ENCODE measurements at places on chromosomes 16 and 17. TPM values are rescaled to one million over a fixed set of nuclear protein-coding genes. Genes with fewer than 3 reads are reported as not detected.

DNAI2 gene
- not detected for total RNA-seq

HSPB9 gene
- 0.14 TPM for total RNA-seq

FADS6 gene
- not detected for total RNA-seq

COPZ2 gene
- total RNA-seq: 33.1 TPM

ABAT gene
- total RNA-seq: 5.8 TPM

NPIPB9 gene
- total RNA-seq: 3.6 TPM

SCNN1B gene
- not detected for total RNA-seq

KRT12 gene
- not detected for total RNA-seq

SMIM36 gene
- total RNA-seq: not detected

KCTD5 gene
- total RNA-seq: 34.1 TPM

KRTAP2-1 gene
- total RNA-seq: not detected

CYBA gene
- total RNA-seq: 118 TPM

KRTAP4-9 gene
- not detected for total RNA-seq

CACNG3 gene
- not detected for total RNA-seq

EVI2A gene
- total RNA-seq: 0.09 TPM

KRT17 gene
- 2.8 TPM for total RNA-seq

FOXL1 gene
- 1.8 TPM for total RNA-seq

ATP2A3 gene
- 14.6 TPM for total RNA-seq

ARHGDIG gene
- total RNA-seq: 0.28 TPM

CACNG5 gene
- total RNA-seq: not detected

HOXB1 gene
- total RNA-seq: not detected

DOC2B gene
- not detected for total RNA-seq

PIK3R6 gene
- not detected for total RNA-seq

RGS11 gene
- 2.4 TPM for total RNA-seq

PPM1D gene
- 11.0 TPM for total RNA-seq

C16orf89 gene
- total RNA-seq: not detected

ST6GALNAC2 gene
- total RNA-seq: 0.55 TPM

HNF1B gene
- total RNA-seq: not detected

CCL14 gene
- not detected for total RNA-seq
